Esophagus mucosa (tissue), 1 donor: ENCODE measurements at places on chromosomes 13 and 19. TPM values are rescaled to one million over a fixed set of nuclear protein-coding genes. Genes with fewer than 3 reads are reported as not detected.

DNA sequence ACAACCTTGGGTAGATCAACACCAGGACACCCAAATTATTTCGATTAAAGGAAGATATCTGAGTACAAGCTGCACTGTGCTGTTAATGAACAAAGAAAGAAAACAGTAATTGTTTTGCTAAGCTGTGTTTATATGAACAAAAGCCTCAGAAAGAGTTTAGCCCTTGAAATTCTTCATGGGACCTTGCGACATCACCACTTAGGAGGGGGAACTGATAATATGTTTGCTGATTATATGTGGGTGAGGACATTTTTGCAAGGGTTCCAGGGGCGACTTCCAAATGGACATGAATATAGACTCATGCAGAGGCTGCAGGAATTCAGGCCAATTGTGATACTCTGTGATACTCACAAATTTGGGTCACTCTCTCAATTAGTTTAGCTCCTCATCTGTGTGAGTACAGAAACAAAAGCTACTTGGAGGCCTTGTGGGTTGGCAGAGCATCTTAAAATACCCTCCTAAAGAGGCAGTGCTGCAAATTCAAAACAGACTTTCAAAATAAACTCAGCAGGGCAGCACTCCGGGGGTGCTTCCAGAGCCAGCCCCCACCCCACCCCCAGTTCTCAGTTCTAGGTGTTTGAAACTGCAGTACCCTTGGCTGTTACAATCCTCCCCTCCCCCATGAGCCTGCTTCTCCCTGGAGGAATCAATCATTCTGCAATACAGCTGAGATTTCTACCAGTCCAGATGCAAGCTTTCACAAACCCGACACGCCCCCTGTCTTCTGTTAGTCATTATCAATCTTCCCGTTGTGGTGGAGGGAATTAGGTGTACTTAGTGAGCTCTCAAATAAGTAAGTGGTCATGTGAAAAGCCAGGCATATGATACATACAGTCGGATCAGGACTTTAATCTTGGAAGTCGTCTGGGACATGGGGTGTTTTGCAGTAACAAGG, 97.0 kb upstream of the MBNL2 start:
- ATAC-seq: peak; percentile 88

DNA sequence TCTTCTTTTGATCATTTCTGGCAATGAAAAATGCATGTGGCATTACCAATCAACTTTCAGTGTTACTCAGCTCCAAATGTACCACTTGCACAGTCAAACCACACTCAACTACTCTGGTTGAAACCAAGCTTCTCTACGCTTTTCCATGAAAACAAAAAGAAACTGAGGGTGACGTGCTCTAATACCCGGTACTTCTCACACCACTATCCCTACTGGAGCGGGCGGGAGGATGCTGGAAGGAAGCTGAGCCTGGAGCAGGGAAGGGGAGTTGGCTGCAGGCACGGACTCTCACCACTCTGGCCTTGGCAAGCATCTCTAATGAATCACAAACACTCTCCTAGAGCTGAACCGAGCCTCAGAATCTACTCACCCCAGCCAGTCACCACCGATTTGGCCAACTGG, 48.2 kb downstream of the STK24 start:
- ATAC-seq: peak; percentile 39

- ATAC-seq: no peak
Measured at GRCh38 chr13:52085421-52085820, 43.5 kb downstream of the NEK5 start.

GRCh38 chr13:42110410-42111155, 62.1 kb downstream of the DGKH start:
- ATAC-seq: peak; percentile 60

DNA sequence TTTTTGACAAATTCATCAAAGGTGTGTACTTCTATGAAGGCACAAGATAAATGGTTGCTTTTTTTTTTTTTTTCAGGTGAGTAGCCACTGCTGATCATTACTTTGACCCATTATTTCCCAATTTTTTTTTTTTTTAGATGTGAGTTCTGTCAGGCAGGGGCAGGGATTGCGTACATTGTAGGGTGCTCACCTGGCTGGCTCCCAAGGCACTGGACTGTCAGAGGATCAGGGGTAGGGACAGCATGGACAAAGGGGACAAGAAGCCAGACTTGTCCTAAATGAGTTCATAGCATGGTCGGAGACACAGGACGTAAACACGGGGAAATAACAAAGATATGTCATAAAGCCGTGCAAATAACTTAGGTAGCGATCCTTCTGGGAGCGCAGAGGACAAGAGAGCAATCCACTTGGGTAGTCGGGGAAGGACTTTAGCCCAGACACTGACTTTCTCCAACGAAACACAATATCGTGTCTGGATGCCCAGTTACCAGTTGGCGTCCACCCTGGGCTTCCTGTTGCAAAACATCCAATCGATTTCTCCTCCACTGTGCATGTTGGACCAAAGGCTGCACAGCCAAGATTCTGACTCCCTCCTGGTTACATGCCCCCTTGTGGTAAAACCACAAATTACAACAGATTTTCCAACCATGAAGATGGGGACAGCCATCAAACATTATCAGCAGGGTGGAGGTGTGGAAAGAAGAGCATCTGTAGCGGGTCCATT, 27.5 kb upstream of the KATNAL1 start:
- ATAC-seq: peak; percentile 26

DNA sequence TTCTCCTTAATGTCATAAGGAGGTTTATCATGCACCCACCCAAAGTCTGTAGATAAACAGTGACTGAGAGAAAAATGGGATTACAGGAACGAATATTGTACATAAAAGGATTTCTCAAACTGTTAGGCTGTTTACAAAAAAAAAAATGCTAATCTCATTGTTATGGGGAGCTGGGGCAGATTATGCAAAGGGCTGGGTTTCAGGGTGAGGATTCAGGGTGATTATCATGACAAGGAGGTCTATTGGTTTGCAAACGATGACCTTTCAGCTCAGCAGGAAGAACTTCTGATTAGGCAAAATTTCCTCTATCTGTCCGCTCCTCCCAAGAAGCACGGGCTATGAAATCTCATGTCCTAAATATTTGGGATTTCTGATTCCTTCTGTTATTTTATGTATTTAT, 41.4 kb downstream of the NLRP12 start:
- no peak for ATAC-seq

The HAUS5 gene
- total RNA-seq: 15.4 TPM

The IGFL2 gene
- total RNA-seq: 2.3 TPM

The FBXO17 gene
- total RNA-seq: 4.7 TPM

The TLE6 gene
- 0.40 TPM for total RNA-seq
